Stimulated activated CD4-positive, alpha-beta T cell treated with anti-CD3 and anti-CD28 coated beads, Interleukin-4, amount 100 ng/mL, for 4 hours (primary cell): ENCODE measurements at places on chromosomes 16 and 17.

DNA sequence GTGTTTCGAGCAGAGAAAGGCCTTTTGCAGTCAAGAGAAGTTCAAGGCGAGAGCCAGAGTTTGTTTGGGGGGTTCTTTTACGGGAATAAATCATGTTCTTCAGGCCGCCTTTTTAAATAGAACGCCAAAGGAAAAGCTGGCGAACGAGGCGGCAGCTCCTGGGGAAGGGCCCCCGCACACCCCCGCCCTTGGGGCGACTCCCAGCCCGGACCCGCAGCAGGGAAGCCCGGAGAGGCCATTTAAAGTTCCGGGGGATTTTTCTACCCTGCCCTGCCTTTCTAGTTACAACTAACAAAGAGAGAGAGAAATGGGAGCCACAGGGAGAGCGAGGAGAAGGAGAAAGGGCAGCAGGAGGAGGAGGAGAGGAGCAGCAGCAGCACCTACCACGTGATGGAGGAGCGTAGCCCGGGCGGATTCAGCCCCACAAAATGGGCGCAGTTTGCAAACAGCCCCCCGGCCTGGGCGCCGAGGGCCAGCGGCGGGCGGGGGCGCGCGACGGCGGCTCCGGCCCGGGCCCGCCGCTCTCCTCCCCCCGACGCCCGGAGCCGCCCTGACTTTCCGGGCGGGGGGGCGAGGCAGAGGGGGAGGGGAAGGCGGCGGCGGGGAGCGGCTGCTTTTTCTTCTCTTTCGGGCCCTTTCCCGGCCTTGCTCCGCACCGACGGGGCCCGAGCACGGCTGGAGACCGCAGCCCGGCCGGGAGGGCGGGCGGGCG is 634 bp downstream of the KANSL1 start:
- peak; percentile 61 for DNase-seq

GRCh38 chr17:46013502-46014165 is 14.6 kb downstream of the STH start:
- no peak for DNase-seq

DNA sequence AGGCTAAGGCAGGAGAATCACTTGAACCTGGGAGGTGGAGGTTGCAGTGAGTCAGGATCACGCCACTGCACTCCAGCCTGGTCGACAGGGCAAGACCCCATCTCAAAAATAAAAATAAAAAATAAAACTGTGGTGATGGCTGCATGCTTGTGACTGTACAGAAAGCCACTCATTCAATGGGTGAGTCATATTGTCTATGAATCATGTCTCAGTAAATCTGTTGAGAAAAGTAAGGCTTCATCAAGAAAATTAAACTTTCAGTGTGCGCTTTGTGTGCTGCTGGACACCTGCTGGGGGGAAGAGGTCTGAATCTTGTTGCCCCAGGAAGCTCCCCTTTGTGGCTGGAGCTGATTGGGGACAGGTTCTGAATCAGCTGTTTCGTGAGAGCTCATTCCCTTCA is 11.3 kb downstream of the NUBP1 start:
- DNase-seq = no peak

- DNase-seq = no peak
These were observed 8.0 kb upstream of the MYH2 start for GRCh38 chr17:10557422-10557821.

DNA sequence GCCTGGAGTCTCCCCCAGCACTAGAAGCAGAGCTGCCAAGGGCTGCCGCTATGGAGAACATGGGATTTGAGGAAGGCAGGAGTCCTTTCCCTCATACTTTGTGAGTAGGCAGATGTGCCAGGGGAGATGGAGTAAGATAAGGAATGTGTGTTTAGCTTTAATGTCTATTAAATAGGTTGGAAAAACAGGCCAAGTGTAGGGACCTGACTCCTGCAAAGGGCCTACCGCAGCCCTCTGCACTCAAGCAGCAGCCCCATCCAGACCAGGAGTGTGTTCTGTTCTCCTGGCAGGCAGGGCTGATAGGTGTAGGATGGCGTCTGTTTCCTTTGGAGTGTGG is 1.8 kb upstream of the MIF4GD start:
- DNase-seq = no peak

GRCh38 chr16:72609933-72610332 is 438.0 kb upstream of the PMFBP1 start:
- no peak for DNase-seq

- no peak for DNase-seq
These were observed 51.8 kb upstream of the KDM6B start for GRCh38 chr17:7782240-7782639.

GRCh38 chr17:62101090-62101489 is 36.0 kb upstream of the MED13 start:
- no peak for DNase-seq

- no peak for DNase-seq
These were observed 127.9 kb downstream of the ENGASE start for GRCh38 chr17:79202480-79202879.

GRCh38 chr17:41992576-41992975 is 24.7 kb downstream of the DNAJC7 start:
- DNase-seq = no peak

DNA sequence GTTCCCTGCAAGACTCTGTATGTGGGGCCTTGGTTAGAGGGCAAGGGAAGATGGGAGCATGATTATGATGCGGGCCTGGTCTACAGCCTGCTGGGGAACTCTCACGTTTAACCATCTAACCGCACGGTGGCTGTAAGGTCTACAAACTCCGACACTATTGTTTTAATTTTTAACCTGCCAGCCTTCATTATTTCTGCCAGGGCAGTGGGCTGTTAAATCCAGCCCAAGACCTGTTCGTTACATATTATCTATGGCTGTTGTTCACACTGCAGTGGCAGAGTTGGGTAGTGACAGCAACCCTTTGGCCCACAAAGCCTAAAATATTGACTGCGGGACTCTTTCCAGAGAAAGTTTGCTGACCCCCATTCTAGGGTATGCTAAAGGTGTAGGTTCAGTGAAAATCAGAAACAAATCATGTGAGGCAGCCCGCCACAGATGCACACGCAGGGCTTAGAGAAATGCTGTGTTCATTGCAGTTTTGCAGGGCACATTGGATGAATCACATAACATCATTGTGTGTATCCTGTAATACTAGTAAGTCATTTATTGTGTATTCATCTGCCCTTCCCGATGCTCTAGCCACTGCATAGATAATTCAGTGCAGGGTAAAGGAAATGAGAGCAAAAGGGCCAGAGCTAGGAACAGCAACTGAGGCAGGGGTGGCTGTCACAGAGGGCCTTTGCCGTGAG is 14.3 kb downstream of the SNX29 start:
- DNase-seq = no peak

DNA sequence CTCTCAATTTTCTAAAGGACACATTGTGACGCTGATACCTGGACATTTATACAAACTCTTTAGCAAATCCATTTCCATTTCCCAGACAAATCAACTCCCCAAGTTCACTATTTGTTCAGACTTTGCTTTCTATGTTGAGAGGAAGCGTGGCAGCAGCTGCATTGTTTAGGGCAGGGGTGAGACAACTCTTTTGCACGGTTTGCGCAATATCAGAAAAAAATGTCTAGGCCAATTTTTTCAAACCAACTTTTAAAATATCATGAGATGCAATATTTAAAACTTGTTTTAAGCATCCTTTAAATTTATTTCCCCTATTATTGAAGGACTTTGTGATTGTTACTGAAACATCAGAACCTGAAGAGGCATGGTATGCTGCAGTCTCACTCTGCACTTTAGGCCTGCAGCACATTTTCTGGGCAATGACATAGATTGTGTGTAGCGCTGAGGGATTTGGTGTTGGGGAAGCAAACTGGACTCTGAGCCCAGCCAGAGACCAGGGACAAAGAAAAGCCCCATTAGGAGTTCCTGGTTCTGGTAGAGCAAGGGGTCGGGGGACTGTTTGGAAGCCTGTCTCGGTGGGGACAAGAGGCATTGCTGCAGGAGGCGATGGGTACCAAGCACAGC is 6.4 kb upstream of the CCDC182 start:
- no peak for DNase-seq

DNA sequence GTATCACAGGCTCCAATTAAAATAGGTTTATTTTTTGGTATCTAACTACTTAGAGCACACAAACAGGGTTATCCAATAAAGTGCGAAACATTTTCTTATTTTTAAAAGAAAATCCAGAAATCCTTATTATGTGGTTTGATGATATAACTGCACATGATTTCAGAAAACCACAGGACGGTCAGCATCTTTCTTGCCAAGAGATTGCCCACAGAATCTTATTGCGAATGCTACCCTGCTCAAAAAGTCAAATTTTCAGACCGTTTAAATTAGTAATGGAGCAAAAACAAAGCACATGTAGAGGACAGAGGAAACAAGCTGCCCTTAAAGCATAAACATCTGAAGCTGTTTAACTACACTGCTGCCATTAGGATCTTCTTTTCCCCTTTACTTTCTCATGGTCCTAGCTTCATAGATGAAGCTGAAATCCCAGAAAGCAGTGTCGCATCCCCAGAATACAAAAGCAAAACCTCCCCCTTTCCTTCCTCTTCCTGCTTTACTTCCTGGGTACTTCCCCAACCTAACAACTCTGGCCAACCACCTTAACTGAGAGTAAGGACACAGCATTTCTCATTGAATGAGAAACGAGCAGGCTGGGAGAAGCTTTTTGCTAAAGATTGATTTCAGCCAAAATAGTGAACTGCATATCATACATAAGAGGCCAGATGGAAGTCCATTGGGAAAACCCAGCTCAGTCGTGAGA is 43.7 kb downstream of the CMTM4 start:
- no peak for DNase-seq

DNA sequence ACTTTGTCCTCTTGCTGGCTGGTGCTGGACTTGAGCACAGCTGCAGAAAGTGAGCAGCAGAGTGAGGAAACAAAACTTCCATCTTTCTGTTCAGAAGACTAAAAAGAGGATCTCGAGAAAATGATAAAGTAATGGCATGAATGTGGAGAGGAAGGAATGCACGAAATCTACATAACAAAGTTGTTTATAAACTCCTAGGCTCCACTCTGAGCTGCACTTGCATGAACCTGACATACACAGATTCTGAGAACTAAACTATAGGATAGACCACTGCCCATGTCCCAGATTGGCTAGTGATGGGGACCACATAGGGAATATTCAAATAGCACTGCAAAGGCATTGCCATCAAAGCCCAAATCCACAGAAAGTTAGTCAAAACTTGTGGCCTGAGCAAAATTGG is 121.1 kb upstream of the MON1B start:
- no peak for DNase-seq

DNA sequence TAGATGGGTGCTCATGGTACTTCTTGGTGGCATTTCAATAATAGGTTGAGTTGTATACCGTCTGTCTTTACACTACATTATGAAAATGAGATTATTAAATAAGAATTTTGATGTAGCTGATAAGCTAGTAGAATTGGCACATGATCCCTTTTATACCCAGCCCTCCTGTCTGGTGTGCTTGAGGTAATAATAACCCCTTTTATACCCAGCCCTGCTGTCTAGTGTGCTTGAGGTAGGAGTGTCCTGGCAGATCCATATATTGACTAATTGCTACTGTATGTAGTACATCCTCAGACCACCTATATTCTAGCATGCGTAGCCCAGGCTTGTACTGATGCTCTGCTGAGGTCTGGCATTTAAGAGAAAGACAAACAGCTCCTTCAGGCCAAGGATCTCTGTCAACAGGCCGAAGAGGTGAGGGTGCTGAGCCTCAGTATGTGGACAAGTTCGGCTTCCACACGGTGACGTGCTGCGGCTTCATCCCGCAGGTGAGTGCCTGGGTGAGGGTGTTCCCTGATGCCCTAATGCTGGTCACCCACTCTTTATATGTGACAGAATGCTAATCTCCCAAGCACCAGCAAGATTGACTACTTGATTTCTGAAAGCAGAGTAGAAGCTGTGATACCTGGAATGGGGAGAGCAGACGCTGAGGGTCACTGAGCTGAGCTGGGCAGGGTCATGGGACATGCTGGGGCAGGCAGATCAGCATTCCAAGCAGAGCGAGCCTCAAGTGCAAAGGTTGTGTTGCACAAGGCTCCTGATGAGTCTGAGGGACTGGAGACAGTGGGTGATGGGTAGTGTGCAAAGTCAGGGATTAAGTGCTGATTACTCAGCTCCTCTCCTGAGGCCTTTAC is 5.7 kb downstream of the FN3K start:
- DNase-seq = no peak

DNA sequence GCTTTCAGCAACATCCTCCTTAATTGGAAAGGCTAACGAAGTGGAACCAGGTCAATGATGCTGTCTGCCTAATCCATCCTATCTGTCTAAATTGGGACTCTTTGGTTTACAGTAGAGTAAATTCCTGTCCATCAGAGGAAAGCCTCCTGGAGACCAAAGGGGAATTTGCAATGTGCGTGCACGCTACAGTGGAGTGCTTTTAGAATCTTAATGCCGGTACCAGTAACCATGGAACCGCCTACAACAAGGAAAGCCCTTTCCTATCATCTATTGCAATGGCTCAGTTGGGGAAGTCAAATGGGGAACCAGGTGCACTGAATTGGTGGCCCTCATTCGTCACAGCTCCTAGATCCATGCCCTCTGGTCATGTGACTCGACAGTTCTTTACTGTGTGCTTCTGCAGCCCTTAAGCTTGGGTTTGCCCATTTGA is 110.1 kb downstream of the XYLT1 start:
- no peak for DNase-seq

DNA sequence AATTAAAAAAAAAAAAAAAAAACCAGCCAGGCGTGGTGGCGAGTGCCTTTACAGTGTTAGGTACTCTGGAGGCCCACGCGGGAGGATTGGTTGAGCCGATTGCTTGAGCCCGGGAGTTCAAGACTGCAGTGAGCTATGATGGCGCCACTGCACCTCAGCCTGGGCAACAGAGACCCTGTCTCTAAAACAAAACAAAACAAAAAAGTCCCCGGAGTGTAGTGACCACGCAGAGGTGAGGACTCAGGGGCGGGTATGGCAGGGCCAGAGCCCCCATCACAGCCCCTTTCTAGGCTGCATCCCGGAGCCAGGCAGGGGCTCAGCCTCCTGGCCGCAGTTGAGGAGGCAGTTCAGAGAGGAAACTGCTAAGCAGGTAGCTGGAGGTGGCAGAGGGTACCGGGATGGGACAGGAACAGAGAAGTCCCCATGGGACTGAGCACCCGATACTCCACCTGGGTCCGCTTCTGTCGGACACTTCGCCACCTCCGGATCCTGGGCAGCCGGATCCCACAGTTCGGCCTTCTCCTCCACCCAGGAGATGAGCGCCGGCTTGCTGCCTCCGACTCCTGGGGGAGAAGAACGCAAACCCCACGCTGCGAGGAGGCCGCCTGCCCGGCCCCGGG is 800 bp downstream of the ZNF747 start:
- no peak for DNase-seq

DNA sequence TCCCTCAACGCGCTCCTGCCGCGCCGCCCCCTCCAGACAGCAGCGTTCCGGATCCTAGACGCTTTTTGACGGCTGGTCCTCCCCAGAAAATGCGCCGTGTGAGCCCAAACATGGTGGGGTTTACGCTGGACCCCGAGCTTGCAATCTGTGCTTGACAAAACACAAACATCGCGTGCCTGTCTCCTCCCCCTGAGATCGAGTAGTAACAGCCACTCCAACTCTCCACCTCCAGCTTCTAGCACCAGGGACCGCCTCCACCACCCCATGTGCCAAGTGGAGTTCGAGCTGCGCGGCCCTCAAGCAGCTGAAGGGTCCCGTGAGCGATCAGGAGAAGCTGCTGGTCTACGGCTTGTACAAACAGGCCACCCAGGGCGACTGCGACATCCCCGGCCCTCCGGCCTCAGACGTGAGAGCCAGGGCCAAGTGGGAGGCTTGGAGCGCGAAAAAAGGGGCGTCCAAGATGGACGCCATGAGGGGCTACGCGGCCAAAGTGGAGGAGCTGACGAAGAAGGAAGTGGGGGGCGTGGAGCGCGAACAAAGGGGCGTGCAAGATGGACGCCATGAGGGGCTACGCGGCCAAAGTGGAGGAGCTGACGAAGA is 656 bp upstream of the GEMIN4 start:
- no peak for DNase-seq
